Panc1 (cell line): ENCODE measurements at places on chromosomes 5 and 9. TPM values are rescaled to one million over a fixed set of nuclear protein-coding genes. Genes with fewer than 3 reads are reported as not detected.

PRLR gene
- 0.46 TPM for total RNA-seq

IFNB1 gene
- not detected for total RNA-seq

MELK gene
- total RNA-seq, result 112 TPM

FABP6 gene
- total RNA-seq, result 0.31 TPM

FOXE1 gene
- 0.82 TPM for total RNA-seq

DBH gene
- total RNA-seq, result not detected
